ENCODE measurements at places on chromosomes 2 and 18.

DNA sequence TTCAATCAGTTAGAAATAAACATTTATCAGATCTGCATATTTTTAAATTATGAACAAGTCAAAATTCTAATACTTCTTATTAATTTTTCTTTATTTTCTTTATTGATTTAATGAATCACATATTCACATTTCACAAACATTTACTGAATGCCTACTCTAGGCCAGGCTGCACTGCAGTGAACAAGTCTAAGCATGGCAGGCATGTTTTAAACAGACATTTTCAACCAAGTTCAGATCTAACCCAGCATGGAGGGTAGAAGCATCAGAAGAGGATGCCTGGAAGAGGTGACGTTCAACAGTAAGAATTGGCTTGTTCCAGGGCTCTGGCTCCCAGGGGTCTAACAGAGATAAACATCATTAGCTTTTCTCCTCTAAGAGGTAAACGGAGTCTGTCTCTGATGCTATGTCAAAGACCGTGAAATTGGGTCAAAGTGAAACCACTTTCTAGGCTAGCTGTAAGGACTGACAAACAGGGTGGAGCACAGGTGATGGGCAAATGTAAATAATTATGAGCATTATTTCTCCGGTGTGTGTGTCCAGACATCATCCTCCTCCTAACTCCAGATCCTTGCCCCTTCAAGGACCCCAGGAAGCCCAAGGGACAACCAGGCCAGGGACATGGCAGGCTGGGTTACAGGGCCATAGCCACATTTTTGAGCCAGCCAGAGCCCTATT is 50.6 kb downstream of the UNC50 start:
- no peak for DNase-seq

- no peak for DNase-seq
Observed at GRCh38 chr18:23279931-23280330, 144.6 kb downstream of the CABLES1 start.

DNA sequence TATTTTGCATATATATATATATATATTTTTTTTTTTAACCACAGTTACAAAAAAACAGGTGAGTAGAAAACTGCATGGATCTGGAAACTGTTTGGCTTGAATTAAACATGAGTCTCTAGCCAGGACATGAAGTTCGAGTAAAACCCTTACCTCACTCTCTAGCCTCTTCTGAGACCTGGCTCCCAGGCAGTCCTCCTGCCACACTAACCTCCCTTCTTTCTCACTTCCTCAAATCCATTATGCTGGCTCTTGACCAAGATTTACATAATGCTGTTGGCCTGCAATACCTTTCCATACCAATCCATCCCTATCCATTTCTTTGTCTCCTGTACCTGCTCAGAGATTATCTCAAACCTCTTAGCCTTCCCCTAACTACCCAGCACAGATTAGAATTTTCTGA is 34.0 kb downstream of the PIGN start:
- no peak for DNase-seq

DNA sequence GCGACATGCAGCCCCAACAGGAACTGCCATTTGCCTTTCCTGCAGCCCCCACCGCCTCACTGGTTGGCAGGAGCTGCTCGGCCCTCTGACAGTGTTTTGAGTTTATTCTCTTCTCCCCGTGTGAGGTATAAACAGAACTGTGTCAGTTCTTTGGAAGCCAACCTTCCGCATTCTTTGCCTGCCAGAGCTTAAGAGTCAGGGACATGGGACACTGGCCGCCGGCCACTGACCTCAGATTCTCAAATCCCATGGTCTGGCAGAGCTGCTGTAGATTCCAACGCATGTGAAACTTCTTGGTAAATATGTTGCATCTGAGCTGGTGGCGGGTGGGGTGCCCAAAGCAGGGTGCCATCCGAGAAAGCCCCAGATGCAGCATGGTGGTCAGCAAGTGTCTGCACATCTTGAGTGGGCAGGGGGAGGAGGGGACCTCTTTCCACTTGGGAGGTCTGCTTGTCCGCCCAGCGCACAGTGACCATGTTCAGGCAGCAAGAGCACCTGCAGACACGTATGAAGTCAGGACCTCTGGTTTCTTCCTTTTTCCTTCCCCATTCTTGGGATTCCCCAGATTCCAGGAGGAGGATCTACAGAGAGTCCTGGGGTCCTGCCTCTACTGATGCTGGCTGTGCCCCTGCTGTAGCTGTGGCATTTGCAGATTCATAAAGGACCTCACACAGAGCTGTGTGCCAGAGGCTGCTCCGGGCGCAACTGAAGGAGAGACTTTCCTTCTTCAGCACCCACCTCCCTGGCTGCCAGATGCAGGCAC is 23.8 kb downstream of the ASB18 start:
- DNase-seq, result no peak

- DNase-seq, result no peak
Observed at GRCh38 chr2:184611361-184612085, 13.2 kb downstream of the ZNF804A start.
